Activated CD8-positive, alpha-beta memory T cell treated with anti-CD3 and anti-CD28 coated beads for 4 hours (primary cell): ENCODE measurements at places on chromosomes 3 and 15.

DNA sequence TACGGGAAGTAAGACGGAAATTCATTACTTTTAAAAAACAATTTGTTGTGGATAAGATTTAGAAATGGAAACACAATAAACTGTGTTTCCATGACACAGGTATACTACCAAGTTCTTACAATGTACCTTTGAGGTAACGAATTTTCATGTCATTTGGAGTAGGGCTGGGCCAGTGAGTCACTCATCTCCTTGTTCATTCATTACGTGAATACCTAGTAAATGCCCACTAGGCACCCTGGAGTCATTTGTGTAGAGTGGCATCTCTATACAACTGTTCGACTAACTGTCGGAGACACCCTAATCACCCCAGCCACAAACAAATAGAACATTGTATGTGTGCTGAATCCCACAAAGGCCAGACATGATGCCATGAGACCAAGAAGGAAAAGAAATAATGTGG, 94.8 kb downstream of the IGF1R start:
- DNase-seq = no peak

DNA sequence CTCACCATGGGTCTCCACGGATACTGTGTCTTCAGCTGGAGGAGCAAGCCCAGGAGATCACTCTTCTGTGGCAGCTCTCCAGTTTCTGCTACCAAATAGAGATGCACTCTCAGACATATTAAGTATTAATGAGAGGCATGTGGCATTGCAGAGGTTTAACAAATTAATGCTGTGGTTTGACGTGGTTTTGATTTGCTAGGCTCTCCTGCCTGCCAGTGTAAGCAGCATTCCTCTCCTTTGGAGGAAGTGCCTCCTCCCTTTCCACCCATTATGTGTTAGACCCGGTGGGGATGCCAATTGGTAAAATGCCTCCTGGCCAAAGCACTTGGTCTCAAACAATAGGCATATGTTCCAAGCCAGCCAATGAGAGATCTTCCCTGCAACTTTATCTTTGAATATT, 124.8 kb downstream of the MYLK start:
- no peak for DNase-seq

DNA sequence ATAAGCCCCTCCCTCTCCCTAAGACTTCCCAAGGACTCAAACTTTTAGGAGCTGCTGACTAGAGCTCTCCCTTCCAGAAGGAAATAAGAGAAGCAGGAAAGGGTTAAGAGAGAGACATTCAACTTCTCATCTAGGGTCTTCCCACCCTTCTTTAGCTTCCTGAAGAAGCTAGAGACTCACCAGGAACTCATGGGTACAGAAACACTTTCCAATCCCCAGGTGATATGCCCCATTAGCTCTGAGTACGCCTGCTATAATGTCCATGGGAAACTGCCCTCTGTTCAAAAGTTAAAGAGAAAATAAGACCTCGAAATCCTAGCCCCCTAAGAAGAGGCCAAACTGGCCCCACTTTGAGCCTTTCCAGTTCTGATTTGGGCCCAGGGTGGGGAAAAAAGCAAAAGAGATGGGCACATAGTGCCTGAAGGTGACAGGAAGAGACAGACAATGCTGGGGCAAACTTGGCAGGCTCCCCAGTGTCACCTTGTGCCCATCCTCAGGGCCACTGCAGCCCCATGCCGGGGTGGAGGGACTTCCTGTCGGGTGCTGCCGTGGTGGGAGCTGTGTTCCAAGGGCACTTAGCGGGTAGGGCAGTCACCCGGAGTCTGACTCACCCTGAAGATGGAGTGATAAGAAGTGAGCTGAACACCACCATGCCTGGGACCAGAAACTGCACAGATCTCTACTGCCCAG, 29.5 kb downstream of the CCDC12 start:
- DNase-seq = peak; percentile 45

- no peak for DNase-seq
These were observed 88.8 kb downstream of the WDR72 start for GRCh38 chr15:53670701-53671100.

GRCh38 chr15:56736881-56737707, 3.8 kb upstream of the ZNF280D start:
- no peak for DNase-seq

GRCh38 chr3:196115678-196116083, 33.8 kb upstream of the TFRC start:
- no peak for DNase-seq
